ENCODE measurements at places on chromosomes 3 and 15. TPM values are rescaled to one million over a fixed set of nuclear protein-coding genes. Genes with fewer than 3 reads are reported as not detected.

DNA sequence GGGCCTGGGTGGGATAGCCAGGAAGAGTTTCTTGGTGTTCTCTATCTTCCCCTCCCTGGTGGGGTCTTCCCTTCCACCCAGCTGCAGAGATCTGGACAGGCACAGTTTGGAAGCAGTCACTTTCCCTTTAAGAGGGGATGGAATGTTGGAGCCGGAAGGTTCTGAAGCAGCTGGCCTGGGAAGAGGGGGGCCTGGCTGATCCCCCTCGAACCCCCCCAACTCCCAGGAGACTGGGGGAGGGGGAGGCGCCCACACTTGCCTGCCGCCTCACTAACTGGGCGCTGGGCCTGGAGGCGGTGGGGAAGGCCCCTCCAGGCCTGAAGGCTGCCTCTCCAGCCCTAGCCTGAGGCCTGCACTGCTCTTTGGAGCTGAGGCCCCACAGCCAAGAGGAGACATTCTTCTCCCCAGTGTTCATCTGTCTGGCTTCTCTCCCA is 1.4 kb downstream of the DVL3 start:
- DNase-seq, result no peak

- no peak for DNase-seq
These were observed 159.8 kb upstream of the NUDT16 start for GRCh38 chr3:131221731-131222130.

- no peak for DNase-seq
These were observed 26.4 kb downstream of the LARS2 start for GRCh38 chr3:45414823-45415222.

The GMPPB gene
- total RNA-seq, result 11.3 TPM

The ARGFX gene
- total RNA-seq, result not detected

DNA sequence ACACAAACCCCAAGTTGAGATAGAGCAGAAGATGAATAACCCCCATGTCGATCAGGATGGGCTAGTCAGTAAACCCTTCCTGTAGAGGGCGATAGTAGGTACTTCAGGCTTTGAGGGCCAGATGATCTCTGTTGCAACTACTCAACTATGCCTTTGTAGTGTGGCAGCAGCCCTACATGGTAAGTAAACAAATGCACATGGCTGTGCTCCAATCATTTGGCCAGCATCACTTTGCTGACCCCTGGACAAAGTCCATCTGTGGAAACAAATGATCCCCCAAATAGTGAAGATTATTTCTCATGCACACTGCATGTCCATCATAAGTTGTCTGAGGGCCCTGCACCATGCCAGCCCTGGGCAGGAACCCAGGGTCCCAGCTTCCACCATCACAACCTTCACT is 402.2 kb upstream of the PROK2 start:
- DNase-seq, result no peak

- no peak for DNase-seq
These were observed 59.2 kb downstream of the EPHB1 start for GRCh38 chr3:134854254-134854653.

DNA sequence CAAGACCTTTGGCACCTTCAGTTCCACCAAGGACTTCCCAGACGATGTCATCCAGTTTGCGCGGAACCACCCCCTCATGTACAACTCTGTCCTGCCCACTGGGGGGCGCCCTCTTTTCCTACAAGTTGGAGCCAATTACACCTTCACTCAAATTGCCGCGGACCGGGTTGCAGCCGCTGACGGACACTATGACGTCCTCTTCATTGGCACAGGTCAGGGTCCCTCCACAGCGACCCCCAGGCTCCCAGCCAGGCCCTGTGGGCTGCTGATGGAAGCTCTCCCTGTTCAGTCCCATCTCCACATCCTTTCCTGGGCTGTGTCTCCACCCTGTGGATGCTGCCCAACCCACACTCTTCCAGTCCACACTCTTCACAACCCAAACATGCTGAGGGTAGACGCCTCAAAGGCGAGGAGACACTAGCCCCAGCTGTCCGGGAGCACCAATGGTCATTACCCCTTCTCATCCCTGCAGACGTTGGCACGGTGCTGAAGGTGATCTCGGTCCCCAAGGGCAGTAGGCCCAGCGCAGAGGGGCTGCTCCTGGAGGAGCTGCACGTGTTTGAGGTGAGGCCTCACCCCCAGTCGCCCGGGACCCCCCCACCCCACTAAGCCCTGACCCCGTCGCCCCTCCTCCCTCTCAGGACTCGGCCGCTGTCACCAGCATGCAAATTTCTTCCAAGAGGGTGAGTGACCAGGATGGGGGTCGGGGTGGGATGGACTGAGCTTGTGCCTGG is 4.3 kb upstream of the LSMEM2 start:
- no peak for DNase-seq

DNA sequence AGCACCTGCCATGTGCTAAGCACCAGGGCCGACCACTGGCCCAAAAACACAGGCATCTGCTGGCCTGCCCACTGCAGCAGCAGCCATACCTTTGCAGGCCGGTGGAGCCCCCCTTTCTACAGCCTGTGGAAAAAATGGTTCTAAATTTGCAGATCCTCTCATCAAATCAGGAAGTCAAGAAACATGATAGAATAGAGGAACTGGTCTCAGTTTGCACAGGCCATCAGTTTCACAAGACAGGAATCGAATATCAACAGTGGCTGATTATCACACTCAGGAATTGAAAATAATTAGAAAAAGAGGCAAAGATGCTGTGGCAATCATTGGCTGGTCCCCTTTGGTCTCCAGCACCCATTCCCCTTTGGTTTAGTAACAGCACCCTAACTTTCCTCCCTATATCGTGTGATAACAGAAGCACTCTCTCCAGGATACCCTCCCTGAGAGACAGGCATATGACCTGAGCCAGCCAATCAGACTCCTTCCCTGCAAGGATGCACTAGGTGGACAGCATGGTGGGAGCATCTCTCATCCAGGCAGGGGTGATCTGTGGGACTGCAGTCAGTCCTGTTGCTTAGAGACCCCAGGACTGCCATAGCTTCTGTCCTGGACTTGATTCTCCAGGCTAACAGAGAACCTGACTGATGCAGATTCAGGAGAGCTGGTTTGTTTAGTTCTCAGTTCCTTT is 3.5 kb upstream of the PAK6 start:
- no peak for DNase-seq

- no peak for DNase-seq
These were observed 31.8 kb downstream of the HEG1 start for GRCh38 chr3:125023833-125024555.

- no peak for DNase-seq
These were observed 33.5 kb downstream of the HERC1 start for GRCh38 chr15:63800241-63800640.

GRCh38 chr15:101050623-101051290 is 131.6 kb downstream of the LRRK1 start:
- no peak for DNase-seq

DNA sequence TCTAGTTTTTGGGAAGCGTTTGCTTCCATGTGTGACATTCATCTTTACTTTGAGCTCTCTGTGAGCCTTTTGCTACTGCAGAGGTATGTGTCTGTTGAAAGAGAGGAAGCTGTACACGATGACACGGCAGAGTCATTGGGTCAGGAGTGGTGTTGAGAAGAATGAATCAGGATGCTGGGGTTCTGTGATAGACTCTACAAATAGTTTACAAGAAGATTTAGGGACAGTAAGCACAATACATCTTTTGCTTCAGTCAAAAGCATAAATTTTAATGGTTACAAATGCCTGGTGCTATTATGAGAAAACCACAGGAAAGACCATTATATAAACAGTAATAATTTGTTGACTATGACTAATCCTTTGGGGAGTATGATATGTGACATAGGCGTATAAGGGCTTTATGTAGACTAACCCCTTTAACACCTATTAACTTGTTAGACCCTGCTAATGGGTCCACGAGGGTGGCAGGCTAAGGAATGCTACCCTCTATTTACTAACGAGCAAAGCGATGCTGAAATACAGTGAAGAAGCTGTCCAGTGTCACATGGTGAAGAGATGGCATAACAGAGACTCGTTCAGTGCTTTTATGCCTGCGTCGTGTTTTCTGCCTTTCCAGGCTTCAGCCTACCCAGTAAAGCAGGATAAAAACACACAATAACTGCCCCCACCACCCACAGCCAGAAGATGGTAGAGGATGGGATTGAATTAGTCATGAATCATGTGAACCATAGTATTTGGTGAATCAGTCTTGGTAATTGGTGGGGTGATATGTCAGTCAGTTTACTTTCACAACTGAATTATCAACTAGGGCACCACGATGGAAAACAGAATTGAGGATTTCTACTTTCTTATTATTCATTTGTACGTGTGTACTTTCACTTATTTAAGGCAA is 118.8 kb downstream of the LPP start:
- DNase-seq, result no peak

GRCh38 chr15:70098153-70098460 is 390 bp upstream of the TLE3 start:
- no peak for DNase-seq

DNA sequence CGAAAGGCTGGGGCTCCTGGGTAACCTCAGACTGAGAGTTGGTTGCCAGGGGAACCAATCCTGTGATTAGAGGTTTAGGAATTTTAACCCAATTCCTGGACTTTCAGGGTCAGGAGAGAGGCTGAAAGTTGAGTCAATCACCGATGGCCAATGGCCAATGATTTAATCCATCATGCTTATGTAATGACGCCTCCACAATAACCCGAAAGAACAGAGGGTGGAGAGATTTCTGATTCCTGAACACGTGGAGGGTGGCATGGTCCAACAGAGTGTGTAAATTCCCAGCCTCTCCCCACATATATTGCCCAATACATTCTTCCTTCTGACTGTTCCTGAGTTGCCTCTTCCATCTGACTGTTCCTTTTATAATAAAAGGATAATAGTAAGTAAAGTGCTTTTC is 137.2 kb upstream of the CBLB start:
- no peak for DNase-seq

- DNase-seq, result no peak
These were observed 492.6 kb downstream of the LPP start for GRCh38 chr3:188646592-188646991.

- no peak for DNase-seq
These were observed 491.3 kb downstream of the OTOL1 start for GRCh38 chr3:161987933-161988332.

DNA sequence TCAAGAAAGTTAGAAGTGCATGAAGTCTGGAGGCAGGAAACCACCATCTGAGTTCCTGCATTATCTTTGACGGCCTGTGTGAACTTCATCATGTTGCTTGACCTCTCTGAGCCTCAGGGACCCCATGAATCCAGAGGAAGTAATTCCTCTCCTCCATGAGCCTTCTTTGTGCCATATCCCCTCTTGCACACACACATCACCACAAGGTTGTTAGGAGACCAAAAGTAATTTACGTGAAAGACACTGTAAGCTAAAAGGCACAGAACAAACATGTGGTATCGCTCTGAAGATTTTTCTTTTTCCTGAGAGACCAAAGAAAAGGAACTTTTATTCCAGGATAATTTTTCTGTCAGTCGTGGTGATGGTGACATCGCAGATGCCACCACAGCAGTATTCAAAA is 55.9 kb upstream of the BCL6 start:
- DNase-seq, result no peak

DNA sequence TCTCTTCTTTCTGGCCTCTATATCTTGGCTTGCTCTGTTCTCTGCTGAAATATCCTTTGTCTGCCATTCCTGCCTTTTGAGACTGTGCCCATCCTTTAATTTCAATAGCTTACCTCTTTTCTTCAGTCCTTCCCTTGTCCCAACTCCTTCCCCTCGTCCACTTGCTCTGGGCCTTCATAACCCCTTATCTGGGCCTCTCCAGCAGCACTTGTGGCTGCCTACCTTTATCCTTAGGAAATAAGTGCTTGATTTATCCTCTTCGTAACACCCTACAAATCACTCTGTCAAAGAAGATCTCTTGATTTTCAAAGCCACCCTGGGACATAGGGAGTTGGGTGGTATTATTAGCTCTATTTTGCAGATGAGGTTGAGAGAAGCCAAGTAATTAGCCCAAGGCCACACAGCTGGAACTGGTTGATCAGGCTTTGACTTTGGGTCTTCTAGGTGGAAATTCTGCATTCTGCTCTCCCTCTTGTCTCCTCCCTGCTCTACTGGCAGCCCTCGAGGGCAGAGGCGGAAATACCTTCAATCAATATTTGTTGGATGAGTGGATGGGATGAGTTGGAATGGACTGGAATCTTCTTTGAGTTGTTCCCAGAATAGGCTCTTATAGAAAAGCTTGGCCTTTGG is 84.0 kb upstream of the TLE3 start:
- no peak for DNase-seq

DNA sequence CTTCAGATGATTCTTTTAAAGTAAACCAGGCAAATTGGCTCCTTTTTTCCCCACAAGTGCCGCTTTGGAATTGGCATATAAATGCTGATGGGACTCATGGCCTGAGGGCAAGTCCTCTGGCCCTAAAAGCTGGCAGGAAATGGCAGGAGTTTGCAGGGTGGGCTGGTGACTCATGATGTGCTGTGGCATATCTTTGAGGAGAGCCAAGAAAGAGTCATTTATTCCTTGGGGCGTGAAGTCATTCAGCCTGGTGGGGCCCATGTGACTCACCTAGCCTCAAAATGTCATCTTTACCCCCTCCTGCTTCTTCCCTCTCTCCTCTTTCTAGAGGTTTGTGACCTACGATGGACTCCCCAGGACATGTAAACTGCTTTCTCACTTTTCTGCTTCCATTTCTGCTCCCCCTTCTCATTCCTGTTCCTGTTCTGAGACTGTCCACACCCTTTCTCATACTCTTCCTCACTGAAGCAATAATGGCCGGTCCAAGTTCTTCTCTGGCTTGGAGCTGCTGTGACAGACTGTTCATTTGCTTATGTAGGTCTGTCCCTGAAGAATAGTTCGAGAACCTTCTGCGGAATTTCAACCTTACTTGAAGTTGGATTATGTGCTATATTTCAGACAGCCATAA is 326.1 kb downstream of the SATB1 start:
- DNase-seq, result no peak

- no peak for DNase-seq
These were observed 126.8 kb upstream of the GOLGA6L4 start for GRCh38 chr15:84108728-84109127.

DNA sequence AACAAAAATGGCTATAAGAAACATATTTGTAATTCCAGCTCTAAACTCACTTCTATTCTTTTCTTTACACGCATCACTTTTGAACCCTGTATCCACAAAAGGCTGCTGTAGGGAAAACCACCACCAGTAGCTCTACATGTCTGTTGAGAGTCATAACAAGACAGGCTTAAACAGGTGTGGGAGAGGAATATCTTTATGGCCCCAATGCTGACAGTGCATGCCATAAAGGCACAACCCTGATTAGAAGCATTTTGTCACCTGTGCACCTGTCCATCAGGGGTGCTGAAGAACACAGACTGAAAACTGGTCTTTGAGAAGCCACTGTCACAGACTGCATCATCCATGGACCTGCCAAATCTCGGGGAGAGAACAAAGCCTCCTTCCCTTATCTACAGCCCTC is 11.6 kb upstream of the CSPG5 start:
- no peak for DNase-seq

GRCh38 chr15:89912674-89913396 is at the start of gene ARPIN:
ARPIN (minus strand) TSS chr15:89912952; CDS start chr15:89912835, 117 bp downstream.
- DNase-seq, result no peak

The GOLGA8S gene
- total RNA-seq, result 0.21 TPM

GRCh38 chr15:50911001-50911400 is 2.5 kb downstream of the AP4E1 start:
- no peak for DNase-seq

DNA sequence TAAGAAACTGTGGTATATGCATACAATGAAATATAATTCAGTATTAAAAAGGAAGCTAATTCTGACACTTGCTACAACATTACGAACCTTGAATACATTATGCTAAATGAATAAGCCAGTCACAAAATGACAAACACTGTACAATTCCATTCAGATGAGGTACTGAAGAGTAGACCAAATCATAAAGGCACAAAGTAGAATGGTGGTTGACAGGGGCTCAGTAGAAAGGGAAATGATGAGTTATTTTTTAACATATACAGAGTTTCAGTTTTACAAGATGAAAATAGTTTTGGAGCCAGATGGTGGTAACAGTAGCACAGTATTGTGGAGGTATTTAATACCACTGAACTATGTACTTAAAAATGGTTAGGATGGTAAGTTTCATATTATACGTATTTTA is 254.6 kb upstream of the RBMS3 start:
- no peak for DNase-seq
